Erythroblast (primary cell): ENCODE measurements at places on chromosomes 5 and 9.
A peak's percentile ranks its signal among the peaks of the same experiment; 100 is the strongest.

- DNase-seq, result no peak
Observed at GRCh38 chr9:26561928-26562327, 330.7 kb downstream of the CAAP1 start.

DNA sequence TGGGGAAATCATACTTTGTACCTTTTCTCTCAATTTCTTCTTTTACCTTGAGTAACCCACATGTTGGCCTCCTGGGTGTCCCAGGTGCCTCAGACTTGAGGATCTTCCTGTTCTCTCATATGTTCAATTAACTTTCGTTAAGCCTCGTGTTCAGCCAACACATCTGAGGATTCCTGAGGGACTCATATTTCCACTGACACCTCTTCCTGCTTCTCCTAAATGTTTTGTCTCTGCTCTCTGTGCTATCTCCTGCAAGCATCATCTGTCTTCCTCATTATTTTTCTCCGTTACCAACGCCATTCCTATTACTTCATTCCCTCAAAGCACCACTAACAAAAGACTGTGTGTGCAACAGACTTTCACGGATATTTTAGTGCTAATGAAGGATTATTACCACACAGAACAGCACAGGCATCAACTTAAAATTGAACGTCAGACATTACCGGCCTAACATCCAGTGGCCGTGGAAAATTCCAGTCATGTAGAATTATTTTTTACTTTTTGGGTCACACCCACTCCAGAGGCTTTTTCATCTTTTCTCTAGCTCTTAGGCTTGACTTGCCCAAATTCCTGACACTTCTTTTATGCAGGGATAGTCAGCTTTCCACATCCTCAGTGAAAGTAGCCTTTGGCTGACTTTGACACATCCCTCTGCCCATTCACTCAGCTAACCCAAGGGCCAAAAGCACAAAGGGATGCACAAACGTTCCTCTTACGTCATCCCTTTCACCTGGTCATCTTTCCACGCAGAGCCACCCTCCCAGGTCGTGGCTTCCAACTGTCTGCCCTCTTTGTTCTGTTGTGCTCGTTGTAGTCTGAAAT lies 46.0 kb upstream of the OSMR start:
- DNase-seq, result no peak

DNA sequence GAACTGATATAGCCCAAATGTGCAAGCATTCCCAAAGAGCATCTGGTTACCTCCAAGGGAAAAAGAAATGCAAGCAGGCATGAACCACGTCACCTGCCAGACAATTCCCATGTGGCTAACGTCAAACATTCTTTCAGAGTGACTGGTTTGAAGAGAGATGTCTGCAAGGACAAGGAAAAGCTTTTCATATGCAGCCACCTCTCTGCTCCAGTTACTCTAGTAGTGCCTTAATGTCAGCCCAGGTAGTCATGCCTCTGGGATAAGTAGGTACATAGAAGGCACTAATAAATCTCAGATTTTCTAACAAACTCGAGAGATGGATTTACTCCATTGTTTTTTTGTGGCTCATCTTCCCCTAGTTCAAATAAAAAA lies 96.8 kb upstream of the IFNK start:
- no peak for DNase-seq

DNA sequence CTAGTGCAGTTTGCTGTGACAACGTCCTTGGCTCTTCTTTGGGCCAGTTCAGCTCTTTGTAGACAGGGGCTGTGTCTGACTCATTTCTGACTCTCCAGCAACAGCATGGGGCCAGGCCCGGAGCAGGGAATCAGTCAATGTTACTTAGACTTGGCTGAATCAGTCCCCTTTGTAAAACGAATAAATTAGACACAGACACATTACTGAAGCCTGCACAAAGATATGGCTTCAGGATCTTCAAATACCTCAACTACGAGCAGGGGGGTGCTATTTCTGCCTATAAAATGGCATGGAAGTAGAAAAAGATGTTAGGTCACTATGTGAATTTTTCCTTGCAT lies 204.7 kb downstream of the TTLL11 start:
- no peak for DNase-seq

- no peak for DNase-seq
Observed at GRCh38 chr9:121619545-121620324, 31.7 kb upstream of the DAB2IP start.

DNA sequence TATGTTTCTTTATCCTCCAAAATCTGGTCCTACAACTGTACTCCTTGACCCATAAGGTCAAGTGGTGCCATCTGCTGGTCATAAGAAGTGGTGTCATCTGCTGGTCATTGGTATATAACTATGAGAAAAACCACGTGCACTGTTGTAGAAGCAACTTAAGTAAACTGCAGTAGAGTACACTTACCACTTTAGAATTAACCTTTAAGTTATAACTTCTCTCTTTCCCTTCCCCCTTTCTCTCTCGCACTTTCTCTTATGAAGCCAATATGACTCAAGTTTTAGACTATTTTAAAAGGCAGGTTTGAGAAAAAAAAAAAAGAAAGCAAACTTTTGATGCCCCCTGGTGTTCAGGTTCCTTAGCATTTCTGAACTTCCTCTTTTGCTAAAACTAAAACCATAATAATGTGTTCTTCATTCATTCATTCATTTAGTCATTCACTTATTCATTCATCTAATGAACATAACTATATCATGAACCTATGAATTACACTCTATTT lies 12.8 kb upstream of the MTAP start:
- peak; percentile 86 for DNase-seq

DNA sequence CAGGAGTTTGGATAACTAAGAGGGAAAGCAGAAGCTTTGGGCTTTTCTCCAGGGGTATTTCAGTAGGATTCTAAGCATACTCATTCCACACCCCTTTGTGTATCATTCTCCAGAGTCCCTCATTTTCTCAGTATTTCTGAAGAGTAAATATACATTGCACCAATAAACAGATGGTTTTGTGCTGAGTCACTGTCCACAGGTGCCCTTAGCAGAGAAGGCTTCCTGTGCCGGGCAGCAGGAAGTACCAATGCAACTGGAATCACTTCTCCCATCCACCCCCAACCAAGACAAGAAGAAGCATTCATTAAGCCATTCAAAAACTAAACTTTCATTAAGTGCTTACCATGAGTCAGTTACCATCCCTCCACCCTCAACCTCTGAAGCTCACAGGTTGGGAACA lies 3.6 kb upstream of the CCNJL start:
- peak; percentile 21 for DNase-seq

DNA sequence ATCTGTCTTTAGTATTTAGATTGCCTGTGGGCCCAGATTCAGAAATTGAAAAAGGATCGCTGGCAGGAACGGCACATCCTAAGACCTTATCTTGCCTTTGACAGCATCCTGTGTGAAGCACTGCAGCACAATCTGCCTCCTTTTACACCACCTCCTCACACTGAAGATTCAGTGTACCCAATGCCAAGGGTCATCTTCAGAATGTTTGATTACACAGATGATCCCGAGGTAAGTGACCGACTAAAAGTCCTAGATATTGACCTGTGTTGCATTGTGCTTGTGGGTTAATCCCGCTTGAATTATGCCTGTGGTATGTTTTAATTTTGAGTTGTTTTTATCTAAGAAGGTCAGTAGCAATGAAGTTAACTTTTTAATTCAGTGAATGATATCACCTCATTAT lies 14.4 kb downstream of the NCBP1 start:
- no peak for DNase-seq

GRCh38 chr9:83304686-83305085 lies 233.5 kb downstream of the FRMD3 start:
- DNase-seq, result no peak

GRCh38 chr5:52876456-52876855 lies 88.7 kb downstream of the ITGA1 start:
- no peak for DNase-seq

DNA sequence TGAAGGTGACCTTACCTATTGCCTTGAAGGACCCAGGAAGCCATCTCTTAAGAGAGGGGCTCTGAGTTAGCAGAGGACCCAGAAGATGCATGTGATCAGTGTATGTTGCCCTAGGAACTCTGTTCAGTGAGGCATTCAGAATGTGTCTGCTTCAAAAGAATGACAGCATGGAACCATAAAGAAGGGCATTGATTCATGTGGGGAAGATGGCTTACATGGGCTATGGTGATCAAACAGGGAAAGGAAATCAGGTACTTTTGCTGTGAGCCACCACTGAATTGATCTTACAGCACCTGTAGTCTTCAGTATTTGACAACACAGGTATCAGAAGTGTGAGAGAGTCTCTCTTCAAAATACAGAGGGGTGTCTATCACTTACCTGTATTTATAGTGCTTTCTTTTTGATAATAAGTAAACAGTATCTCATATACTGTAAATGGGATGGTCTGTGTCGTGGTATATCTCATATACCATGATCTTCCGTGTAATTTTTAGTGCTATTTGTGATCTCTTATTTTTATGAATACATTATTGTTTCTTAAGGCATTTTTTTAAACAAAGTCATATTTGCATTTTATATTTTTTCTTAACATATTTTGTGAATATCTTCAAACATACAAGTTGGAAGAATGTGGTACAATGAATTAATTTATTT lies 57.0 kb downstream of the FOCAD start:
- no peak for DNase-seq

DNA sequence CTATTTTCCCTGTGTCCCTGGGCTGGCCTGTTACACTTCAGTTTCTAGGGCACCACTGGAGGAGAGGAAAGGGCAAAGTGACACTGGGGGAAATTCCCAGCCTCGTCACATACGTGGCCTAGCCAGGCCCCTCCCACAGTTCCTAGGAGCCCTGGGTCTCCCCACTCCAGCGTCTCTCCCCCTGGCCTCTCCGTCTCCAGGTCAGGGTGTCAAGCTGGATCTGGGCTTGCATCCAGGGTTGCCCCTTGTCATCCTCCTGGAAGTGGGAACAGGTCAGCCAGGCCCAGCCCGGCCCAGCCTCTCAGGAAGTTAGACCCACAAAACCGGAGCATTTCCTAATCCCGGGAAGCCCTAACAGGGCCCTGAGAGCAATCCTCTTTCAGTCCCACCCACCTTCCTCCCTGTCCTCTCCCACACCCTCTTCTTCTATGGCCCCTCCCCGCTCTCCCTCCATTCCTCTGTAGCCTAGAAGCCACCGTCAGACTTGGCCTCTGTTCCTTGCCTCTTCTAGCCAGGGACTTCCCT lies 4.7 kb upstream of the TNIP1 start:
- DNase-seq, result no peak
